Sigmoid colon (tissue), 7 donors: ENCODE measurements at places on chromosomes 2 and 18. TPM values are rescaled to one million over a fixed set of nuclear protein-coding genes. Genes with fewer than 3 reads are reported as not detected.

GRCh38 chr2:198441246-198441645, 636.9 kb downstream of the PLCL1 start:
- DNase-seq, result no peak

GRCh38 chr18:22790545-22791309, 142.4 kb upstream of the RBBP8 start:
- no peak for DNase-seq

DNA sequence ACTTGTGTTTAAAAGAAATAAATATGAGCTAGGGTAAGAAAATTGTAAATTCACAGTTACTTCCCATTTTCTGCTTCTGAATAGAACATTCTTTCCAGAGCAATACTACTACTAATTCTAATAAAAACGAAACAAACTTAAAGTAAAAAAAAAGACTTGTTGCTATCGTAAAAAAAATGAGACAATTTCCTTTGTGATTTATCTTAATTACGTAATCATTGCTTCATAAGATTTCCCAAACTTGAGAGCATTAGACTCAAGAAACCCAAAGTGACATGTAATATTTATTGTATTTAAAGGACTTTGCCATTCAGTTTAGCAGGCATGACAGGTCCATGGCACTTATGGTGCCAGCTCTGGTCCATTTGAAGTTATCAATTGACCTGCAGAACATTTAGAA, 153.8 kb downstream of the AQP4 start:
- DNase-seq, result no peak

DNA sequence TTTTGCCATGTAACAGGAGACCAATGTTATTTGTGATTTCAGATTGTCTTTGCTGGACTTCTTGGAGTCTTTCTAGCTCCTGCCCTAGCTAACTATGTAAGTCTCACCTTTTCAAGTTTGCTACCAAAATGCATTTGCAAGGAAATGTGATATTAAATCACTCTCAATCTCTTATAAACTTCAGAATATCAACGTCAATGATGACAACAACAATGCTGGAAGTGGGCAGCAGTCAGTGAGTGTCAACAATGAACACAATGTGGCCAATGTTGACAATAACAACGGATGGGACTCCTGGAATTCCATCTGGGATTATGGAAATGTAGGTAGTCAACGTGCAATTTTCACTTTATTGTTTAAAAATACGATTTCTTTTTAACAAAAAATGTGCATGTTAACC, 3.0 kb downstream of the GKN1 start:
- no peak for DNase-seq

- DNase-seq, result no peak
These were observed 56.4 kb downstream of the DNER start for GRCh38 chr2:229658004-229658403.

DNA sequence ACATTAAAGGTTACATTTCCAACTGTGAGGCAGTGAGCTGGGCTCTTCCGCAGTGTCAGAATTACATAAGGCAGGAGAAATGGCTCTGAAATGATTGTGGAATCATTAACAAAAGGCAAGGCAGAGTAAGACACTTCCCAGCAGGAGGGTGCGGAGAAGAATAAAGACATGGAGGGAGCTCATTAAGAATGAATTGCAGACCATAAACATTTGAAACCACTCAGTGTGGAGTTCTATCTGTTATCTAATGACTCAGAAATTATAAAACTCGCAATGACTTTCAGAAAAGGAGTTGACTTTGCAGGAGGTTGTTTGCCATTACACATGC, 77.0 kb downstream of the SMIM21 start:
- no peak for DNase-seq

GRCh38 chr2:219722276-219722879, 94.9 kb downstream of the SLC4A3 start:
- DNase-seq, result no peak

DNA sequence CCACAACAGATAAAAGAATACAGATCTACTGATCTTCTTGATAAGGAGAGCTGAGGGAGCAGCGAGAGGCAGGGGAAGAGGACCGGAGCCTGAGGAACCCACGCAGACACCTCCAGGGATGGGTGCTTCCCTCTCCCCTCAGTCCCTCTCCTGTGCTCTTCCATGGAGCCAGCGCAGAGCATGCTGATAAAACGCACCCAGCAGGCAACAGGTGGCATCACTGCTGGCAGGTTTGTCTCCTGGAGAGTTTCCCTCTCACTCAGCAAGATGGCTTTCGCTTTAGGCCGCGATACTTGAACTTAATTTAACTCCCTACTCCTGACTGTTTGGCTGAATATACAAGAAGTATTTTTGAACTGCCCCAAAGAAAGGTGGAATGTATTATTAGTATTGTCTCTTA, 163.0 kb upstream of the REV1 start:
- no peak for DNase-seq

DNA sequence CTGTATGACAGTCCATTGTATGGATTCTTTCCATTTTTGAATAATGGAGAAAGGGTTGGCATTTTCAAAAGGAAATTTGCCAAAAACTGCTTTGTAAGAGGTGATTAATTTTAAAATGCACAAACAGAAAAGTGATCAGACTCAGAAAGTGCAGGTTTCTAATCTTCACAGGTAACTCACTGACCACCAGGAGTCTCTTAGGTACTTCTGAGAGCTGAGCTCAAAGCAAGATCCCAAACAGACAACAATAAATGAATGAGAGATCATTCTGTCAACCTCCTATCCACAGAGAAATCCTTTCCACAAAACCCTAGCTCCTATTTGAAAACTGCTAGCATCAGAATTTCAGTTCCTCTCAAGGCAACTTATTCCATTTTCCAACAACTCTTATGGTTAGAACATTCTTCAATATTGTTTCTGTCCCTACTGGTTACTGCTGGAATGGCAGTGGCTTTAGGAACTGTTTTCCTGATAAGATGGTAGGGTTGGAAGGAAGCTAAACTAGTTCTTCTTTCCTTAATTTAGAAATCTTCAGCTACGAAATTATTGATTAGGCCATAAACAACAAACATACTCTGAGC, 20.6 kb upstream of the HAAO start:
- no peak for DNase-seq

DNA sequence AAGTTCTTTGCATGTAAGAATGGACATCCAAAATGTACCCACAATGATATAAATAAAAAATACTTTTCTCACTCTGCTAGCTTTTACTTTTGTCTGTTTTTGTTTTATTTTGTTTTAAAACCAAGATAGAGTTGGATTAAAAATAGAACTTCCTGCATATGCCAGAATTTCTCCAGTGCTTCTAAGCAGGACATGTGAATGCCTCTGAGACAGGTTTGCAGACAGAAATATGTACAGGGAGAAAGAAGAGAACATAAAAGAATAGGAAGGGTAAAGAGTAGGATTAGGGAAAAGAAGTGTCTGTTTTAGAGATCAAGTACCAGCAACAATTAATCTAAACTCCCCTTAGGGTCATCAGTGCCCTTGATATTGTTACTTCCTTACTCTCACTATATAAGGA, 114.4 kb downstream of the BMPR2 start:
- DNase-seq, result no peak

DNA sequence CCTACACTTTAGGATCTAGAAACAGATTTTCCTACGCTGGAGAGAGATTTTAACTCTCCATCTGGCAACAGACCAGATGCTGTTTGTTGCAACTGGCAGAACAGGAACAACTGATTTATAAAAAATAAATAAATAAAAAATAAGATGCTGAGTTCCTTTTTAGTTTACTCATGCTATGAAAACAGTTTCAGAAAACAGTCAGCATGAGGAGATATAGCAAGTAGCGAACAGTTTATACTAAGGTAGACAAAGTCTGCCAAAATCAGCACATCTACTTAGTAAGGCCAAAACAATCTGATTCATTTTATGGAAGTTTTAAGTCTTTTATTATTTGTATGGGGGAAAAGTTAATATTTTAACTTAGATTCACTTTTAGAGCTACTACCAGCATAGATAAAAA, 974.0 kb upstream of the CNTNAP5 start:
- DNase-seq, result no peak

DNA sequence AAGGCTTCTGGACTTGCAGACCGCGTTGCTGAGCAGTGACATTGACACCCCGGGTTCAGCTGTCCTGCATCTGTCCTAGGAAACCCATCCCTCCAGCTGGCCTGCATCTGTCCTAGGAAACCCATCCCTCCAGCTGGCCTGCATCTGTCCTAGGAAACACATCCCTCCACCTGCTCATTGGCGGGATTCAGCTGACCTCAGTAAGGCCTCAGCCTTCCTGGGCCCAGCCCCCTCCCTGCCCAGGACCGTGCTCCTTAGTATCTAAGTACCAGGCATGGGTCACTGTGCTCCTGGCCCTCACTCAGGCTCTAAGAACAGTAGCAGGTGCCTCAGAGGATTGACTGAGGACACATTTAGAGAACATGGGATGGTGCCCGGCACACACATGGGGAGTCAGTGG, 1.2 kb downstream of the MLPH start:
- DNase-seq, result no peak

GRCh38 chr18:73741946-73742345, 405.7 kb downstream of the FBXO15 start:
- no peak for DNase-seq

Gene KCNG2
- 0.41 TPM for total RNA-seq

Gene RAD51AP2
- total RNA-seq, result 0.16 TPM

Gene RNF125
- total RNA-seq, result 1.8 TPM

Gene NOL4
- 1.4 TPM for total RNA-seq

Gene DUSP2
- total RNA-seq, result 3.0 TPM

Gene KANSL1L
- total RNA-seq, result 46.0 TPM

Gene GALNT5
- 1.1 TPM for total RNA-seq

Gene RESP18
- not detected for total RNA-seq

Gene SCTR
- total RNA-seq, result not detected
